A549 treated with CORT108297 at 1 μM for 4 hours (cell line): ENCODE measurements at places on chromosomes 16 and 17. TPM values are rescaled to one million over a fixed set of nuclear protein-coding genes. Genes with fewer than 3 reads are reported as not detected.

Gene C17orf75
- total RNA-seq, result 25.7 to 28.8 TPM (median 28.1 TPM) in 5 replicates

Gene NOXO1
- 0.09 to 0.52 TPM (median 0.21 TPM) in 5 replicates for total RNA-seq

Gene TMEM94
- total RNA-seq, result 38.4 to 52.2 TPM (median 48.2 TPM) in 5 replicates

Gene GPR179
- total RNA-seq, result 0.02 to 0.06 TPM (median 0.03 TPM) in 5 replicates

Gene TERB1
- total RNA-seq, result 0.06 to 0.07 TPM in 2 of 5 replicates, not detected in the others

Gene MYCBPAP
- 0.53 to 1.0 TPM (median 0.69 TPM) in 5 replicates for total RNA-seq

Gene CNTNAP1
- total RNA-seq, result 4.9 to 7.4 TPM (median 6.8 TPM) in 5 replicates

Gene AURKB
- total RNA-seq, result 156 to 178 TPM (median 158 TPM) in 5 replicates

Gene CCDC154
- 0.11 to 0.51 TPM (median 0.46 TPM) in 4 of 5 replicates, not detected in the other for total RNA-seq

Gene TMEM92
- 19.2 to 32.5 TPM (median 24.2 TPM) in 5 replicates for total RNA-seq

Gene MT1E
- not detected in 5 replicates for total RNA-seq

Gene CTRL
- total RNA-seq, result 1.2 to 2.7 TPM (median 1.6 TPM) in 5 replicates

Gene CAPN15
- total RNA-seq, result 43.1 to 85.3 TPM (median 79.8 TPM) in 5 replicates

Gene PIPOX
- total RNA-seq, result 0.15 to 0.20 TPM (median 0.17 TPM) in 4 of 5 replicates, not detected in the other

Gene HOXB1
- not detected in 5 replicates for total RNA-seq

Gene HOXB4
- total RNA-seq, result 0.03 to 0.20 TPM (median 0.13 TPM) in 5 replicates

Gene ALOX15B
- 0.03 to 0.05 TPM (median 0.04 TPM) in 3 of 5 replicates, not detected in the others for total RNA-seq

Gene ERAL1
- total RNA-seq, result 72.4 to 90.0 TPM (median 86.4 TPM) in 5 replicates

Gene RASD1
- 0.80 to 1.3 TPM (median 1.0 TPM) in 5 replicates for total RNA-seq

Gene NAA38
- 178 to 250 TPM (median 228 TPM) in 5 replicates for total RNA-seq

Gene KRT36
- not detected in 5 replicates for total RNA-seq

Gene KREMEN2
- 0.74 to 2.4 TPM (median 2.2 TPM) in 5 replicates for total RNA-seq

Gene GCGR
- total RNA-seq, result 0.17 to 0.50 TPM (median 0.23 TPM) in 5 replicates

Gene PLEKHH3
- total RNA-seq, result 13.0 to 22.6 TPM (median 19.9 TPM) in 5 replicates

Gene KCNJ16
- 0.13 to 0.27 TPM (median 0.18 TPM) in 5 replicates for total RNA-seq
